ENCODE measurements at places on chromosomes 5 and 9.

DNA sequence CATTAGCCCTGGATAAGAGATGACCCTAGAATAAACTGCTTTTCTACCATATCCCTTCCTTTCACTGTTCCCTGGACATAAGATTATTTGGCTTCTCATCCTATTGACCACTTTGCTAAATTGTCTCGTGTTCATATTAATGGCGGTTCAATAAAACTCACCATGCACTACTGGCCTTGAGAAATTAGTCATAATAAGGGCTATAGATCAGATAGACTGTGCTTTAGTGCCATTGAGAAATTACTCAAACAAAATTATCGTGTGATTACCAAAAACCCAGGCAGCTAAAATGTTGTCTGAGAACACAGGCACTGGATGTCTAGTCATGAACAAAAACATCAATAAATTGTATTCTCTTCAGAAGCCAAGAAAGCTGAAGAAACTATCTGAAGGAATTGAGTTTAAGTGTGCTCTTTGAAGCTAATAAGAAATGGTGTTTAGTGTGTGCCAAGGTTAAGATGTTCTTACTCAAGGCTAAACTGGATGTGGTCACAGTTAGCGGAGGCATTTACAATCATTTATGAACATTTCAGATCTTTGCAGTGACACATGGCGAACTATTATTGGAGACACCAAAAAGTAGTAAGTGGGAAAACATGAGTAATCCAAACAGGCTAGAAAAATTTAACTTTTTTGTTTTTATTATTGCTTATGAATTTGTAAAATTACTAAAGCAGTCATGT is 460.4 kb upstream of the RORB start:
- DNase-seq = no peak

- DNase-seq = peak; percentile 36
Observed at GRCh38 chr9:77585335-77585786, 62.8 kb downstream of the GNA14 start.

DNA sequence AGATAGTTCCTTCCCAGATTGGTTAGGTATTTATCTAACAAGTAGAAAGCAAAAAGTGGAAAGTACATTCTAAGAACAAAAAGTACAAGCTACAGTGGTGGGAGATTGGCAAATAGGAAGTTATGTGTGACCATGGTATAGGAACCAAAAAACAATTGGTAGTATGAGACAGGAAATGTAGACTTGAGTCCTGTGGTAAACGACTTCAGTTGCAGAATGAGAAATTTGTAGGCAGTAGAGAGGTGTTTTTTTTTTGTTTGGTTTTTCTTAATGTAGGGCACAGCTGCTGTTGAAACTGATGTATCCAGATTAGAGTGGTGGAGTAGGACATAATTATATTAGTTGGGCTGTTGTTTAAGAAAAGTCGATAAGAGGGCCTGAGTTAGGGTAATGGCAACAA is 72.0 kb downstream of the CCNH start:
- DNase-seq = no peak

DNA sequence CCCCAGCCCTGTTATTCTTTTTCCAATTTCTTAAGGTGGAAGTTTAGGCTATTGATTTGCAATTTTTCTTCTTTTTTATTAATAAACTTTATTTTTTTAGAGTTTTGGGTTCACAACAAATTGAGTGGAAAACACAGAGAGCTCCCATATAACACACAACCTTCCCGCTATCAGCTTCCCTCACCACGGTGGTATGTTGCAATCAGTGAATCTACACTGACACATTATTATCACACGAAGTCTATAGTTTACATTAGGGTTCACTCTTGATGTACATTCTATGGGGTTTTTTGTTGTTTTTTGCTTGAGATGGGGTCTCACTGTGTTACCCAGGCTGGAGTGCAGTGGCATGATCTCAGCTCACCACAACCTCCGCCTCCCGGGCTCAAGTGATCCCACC is 4.8 kb upstream of the NFX1 start:
- no peak for DNase-seq

GRCh38 chr5:18321262-18321942 is 687.1 kb downstream of the TAF11L14 start:
- DNase-seq = no peak

DNA sequence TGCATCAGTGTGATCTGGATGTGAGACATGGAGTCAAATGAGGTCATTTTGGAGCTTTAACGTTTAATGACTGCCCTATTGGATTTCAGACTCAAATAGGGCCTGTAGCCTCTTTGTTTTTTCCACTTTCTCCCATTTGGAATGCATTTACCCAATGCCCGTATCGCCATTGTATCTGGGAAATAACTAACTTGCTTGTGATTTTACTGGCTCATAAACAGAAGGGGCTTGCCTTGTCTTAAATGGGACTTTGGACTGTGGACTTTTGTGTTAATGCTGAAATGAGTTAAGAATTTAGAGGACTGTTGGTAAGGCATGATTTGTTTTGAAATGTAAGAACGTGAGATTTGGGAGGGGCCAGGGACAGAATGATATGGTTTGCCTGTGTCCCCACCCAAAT is 494.6 kb downstream of the CHSY3 start:
- DNase-seq = no peak

DNA sequence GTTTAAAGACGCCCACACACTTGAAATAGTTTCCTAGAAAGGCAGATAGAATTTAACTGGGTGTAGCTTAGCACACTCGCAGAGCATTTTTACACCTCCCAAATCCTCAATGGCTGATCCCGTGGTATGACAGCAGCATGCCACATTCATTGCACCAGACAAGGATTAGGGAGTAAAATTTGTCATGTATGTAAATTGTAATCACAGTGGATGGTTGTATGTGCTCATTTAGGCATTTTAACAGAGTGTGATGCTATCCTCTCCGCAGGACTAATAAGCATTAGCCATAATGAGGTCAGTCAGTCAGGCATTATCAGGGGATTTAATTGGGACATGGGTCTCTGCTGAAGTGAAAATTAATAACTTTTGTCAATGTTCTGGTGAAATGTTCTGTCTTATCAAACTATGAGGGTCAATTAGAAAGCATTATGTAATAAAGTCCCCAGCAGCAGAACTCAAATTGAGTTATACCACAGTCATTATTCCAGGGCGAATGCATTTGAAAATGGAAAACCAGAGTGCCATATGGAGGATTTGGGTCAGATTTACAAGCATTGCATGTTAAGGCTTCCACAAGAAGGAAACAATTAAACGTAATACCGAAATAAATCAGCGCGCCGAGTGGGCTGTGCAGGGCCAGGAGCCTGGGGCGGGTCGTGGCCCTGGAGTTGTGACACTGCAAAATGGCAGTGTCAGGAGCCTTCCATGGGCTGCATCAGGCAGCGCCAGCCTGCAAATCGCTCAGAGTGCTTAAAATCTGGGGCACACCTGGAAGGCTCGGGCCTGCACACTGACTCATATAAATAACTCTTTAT is 602.2 kb downstream of the BNC2 start:
- no peak for DNase-seq

GRCh38 chr9:108001237-108001636 is 511.7 kb upstream of the KLF4 start:
- DNase-seq = no peak

DNA sequence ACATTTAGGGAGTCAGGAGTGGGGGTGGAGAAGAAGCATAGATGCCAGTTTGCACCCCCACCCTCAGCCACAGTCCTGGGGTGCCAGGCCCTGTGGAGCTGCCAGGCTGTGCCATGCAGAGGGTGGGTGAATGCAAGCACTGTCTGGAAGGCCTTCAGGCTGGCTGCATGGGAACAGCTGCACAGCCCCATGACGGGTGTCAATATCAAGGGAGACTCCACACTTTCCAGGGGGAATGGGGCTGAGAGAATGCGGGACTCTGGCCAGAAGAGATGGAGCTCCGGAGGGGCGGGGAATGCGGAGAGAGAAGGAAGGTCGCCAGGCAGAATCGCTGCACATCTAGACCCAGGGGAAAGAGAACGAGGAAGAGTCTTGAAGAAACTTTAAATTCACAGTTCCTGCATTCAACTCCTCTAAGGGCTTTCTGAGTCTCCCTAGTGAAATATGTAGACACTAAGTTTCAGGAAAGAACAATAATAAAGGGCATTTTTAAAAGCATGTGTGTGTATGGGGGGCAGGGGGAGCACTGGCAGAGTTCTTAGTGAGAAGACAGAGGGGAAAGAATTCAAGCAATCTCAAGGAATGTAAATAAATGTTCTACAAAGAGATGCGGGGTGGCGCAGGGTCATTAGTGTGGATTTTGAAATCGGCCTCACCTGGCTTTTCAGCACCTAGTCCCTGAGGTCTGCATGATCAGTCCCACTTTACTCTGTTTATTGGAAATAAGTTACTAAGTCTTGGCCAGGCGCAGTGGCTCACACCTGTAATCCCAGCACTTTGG is 59.1 kb downstream of the BOD1 start:
- DNase-seq = no peak

DNA sequence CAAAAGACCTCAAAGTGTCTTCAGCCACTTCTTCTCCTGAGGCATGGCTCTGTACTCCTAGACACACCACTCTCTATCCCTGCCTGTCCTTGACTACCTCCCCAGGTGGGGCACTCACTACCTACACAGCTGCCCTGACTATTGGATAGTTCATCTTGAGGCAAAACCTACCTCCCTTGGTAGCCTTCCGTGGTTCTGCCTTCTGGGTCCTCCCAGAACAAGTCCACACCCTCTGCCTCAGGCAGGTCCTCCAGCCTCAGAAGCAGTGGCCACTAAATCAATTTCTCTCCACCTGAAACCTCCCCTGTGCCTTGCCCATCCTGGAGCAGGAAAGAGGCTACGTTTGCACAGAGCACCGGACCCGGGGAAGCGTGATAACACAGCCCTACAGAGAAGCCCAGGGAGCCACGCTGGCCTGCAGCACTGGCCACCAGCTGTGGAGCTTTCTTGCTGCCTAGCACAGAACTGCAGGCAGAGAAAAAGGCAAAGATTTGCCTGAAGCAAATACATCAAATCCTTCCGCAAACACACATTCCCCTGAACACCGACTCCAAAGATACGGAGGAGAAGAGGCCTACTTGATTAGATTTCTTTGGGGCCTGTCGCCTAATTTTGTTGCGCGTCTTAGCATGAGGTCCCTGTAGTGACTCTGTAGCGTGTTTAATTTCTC is 141.8 kb downstream of the C9orf50 start:
- DNase-seq = no peak

DNA sequence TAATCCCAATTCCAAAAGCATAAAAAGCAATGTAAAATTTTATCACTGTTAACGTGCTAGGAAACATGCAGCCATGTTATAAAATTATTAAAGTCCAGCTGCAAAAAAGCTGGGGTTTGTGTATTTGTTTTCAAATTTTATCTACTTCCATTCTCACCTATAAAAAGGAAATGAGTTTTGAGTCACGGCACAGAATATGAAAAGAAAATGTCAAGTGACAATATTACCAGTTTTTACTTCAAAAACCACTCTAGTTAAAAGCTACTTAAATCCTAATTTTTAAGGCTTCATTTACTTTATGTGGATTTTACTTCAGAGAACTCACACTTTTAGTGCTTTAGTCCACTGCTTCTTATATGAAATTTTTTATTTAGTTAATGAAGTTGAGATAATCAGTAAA is 72.7 kb upstream of the IFNE start:
- no peak for DNase-seq

GRCh38 chr9:17624571-17624970 is 45.7 kb downstream of the SH3GL2 start:
- DNase-seq = no peak

- peak; percentile 19 for DNase-seq
Observed at GRCh38 chr5:139565411-139566305, 4.5 kb downstream of the UBE2D2 start.

- no peak for DNase-seq
Observed at GRCh38 chr5:10474521-10475075, 32.9 kb downstream of the ROPN1L start.

DNA sequence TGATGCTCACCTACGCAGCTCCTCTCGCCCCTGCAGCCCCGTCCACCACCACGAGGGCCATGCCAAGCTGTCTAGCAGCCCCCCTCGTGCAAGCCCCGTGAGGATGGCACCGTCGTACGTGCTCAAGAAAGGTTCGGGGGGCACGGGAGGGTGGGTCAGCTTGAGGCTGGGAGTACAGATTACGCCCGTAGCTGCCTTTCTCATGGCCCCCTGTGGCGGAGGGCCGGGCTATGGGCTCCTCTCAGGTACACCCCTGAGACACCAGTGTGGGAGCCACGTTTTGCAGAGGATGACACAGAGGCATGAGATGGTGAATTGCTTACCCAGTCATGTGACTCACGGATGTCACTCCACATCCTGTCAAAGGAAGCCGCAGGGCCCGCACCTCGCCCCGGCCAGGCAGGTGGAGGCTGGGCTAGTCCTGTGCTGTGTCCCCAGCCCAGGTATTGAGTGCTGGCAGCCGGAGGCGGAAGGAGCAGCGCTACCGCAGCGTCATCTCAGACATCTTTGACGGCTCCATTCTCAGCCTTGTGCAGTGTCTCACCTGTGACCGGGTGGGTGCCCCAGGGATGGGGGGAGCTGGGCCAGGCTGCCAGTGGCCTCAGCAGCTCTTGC is 33.7 kb downstream of the USP20 start:
- no peak for DNase-seq

- no peak for DNase-seq
Observed at GRCh38 chr5:177175336-177175735, 41.8 kb downstream of the NSD1 start.

DNA sequence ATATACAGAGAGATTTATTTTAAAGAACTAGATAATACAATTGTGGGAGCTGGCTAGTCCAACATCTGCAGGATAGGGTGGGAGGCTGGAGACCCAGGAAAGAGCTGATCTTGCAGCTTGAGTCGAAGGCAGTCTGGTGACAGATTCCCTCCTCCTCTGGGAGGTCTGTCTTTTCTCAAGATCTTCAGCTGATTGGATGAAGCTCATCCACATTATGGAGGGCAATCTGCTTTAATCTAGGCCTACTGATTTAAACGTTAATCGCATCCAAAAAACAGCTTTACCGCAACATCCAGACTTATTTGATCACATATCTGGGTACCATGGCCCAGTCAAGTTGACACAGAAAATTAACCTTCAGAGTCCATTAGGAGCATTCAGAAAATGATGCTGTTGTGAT is 168.1 kb downstream of the ATPSCKMT start:
- no peak for DNase-seq

DNA sequence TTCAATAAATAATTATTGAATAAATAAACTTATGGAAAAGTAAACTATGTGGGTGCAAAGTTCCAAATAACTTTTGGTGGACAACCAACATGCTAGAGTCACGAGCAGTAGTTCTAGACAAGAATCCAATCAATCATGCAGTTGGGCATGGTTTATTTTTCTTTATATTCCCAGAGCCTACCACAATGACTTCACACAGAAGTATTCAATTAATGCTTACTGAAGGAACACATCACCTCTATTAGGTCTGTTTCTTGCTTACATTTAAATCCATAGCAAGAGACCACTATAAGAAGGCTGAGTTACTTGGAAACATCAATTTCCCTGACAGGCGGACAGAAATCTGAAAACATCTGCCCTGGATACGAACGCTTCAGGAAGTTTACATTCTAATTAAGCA is 214.2 kb downstream of the TMEM232 start:
- no peak for DNase-seq

- DNase-seq = no peak
Observed at GRCh38 chr9:1495282-1496030, 445.3 kb downstream of the DMRT2 start.

GRCh38 chr5:141866096-141866495 is 12.1 kb downstream of the PCDH1 start:
- no peak for DNase-seq

- peak; percentile 24 for DNase-seq
Observed at GRCh38 chr5:154194345-154195329, 4.1 kb downstream of the GALNT10 start.

GRCh38 chr5:16930496-16930895 is 5.6 kb downstream of the MYO10 start:
- no peak for DNase-seq

GRCh38 chr5:167020418-167020817 is 1271.0 kb upstream of the WWC1 start:
- DNase-seq = no peak
